ENCODE measurements at places on chromosomes 5 and 9.

GRCh38 chr5:107813559-107813958, 142.8 kb upstream of the EFNA5 start:
- no peak for DNase-seq

- DNase-seq = no peak
Measured at GRCh38 chr5:6279607-6280006, 98.7 kb downstream of the MED10 start.

- no peak for DNase-seq
Measured at GRCh38 chr5:173630724-173631365, 14.4 kb upstream of the BOD1 start.

- DNase-seq = no peak
Measured at GRCh38 chr9:84450029-84450428, 109.5 kb upstream of the SLC28A3 start.

- DNase-seq = no peak
Measured at GRCh38 chr9:135509458-135509857, 9.0 kb downstream of the MRPS2 start.

GRCh38 chr5:97231025-97231636, 48.1 kb upstream of the RIOK2 start:
- peak; percentile 17 for DNase-seq

GRCh38 chr5:41415242-41415641, 95.2 kb downstream of the PLCXD3 start:
- DNase-seq = no peak

- DNase-seq = no peak
Measured at GRCh38 chr5:20469792-20470191, 481.8 kb upstream of the CDH18 start.

DNA sequence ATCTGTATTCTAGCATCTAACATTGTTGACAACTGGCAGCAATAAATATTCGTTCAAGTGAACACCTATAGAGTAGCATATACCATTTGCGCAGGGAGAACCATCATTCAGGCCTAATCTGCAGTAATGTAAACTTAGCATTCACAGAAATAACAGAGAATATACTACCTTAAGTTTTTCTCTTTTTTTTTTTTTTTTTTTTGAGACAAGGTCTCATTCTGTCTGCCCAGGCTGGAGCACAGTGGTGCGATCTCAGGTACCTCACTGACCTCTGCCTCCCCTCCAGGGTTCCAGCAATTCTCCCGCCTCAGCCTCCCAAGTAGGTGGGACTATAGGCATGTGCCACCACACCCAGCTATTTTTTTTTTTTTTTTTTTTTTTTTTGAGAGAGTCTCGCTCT, 12.1 kb downstream of the UBAP2 start:
- no peak for DNase-seq

- no peak for DNase-seq
Measured at GRCh38 chr9:21672761-21673160, 129.7 kb upstream of the MTAP start.

DNA sequence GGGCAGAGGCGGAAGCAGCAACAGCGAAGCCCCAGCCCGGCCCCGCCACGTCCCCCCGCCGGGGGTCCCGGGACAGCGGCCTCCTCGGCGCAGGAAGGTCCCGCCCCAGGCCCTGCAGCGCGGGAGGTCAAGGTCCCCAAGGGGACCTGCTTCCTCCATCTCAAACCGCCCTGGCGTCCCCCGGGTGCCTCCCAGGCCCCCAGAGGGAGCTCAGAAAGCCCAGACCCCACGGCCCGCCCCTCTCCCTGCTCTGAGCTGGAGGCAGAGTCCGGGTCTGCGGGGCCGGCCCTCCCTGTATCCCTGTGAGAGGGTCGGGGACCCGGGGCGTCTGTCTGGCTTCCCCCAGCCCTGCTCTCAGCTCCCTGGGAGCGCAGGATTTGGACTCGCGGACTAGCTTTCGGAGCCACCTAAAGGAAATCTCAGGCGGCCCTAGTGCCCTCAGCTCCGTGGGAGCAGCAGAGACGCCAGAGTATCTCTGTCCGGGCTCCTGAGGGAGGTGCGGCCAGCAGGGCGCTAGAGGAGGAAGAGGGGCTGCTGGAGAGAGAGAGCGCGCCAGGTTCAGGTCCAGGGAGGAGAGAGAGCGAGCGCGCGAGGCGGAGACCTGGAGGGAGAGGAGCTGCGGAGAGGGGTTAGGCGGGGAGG, 30.7 kb downstream of the EXOC3 start:
- no peak for DNase-seq

GRCh38 chr5:83096660-83097339, 19.5 kb downstream of the XRCC4 start:
- no peak for DNase-seq

DNA sequence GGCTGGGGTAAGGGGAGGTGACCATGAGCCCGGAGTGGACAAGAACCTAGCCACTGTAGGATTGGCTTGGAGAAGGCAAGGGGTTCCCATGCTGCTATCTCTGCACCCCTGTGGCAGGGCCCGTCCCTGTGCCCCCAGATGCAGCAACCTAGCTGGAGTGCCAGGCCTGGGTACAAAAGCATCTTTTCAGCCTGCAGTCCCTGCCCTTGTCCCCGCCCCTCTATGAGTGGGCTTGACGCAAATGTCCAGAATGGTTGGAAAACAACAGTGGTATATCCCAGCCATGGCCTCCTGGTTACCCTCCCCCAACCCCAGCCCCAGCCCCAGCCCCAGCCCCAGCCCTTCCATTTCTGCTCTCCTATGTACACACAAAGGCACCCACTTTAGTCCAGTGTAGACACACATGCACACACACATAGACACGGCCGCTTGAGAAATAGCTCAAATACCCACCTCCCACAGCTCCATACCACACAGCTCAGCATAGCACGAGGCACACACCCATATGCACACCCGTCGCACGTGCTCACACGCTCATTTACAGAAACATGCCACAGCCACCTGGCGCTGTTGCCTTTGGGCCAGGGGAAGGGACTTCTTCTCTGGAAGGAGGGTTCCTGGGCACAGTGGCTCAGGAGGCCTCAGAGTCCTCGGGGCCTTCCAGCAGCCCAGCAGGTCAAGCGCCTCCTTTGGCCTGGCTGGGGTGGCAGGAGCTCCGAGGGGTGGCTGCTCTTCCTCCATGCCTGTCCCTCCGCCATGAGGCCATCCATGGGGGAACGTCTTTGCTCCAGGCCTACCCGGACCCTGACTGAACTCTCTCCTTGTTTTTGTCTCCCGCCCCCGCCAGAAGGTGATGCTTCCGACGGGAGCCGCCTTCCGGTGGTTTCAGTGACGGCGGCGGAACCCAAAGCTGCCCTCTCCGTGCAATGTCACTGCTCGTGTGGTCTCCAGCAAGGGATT, 34.1 kb downstream of the CXXC5 start:
- DNase-seq = no peak

DNA sequence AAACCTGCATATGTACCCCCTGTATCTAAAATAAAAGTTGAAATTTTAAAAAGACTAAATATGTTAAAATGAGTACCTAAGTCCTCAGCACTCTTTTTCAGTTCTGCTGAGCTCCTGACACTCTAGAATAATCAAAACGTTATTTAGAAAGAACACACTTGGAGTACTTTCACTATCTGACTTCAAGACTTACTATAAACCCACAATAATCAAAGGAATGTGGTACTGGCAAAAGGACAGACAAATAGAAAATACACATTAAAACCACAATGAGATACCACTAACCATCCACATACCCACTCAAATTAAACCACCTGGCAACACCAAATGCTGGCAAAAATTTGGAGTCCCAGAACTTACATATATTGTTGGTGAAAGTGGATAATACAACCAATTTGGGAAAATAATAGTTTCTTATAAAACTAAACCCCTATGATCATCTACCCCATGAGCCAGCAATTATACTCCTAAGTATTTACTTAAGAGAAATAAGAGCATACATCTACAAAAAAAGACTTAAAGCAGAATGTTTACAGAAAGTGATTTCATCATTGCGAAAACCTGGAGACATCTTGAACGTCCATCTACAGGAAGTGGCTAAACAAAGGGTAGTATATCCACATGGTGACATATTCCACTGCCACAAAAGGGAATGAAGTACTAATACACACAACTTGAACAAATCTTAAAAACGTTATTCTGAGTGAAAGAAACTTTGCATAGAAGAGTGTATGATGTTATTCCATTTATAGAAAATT, 12.8 kb upstream of the PRSS3 start:
- no peak for DNase-seq

DNA sequence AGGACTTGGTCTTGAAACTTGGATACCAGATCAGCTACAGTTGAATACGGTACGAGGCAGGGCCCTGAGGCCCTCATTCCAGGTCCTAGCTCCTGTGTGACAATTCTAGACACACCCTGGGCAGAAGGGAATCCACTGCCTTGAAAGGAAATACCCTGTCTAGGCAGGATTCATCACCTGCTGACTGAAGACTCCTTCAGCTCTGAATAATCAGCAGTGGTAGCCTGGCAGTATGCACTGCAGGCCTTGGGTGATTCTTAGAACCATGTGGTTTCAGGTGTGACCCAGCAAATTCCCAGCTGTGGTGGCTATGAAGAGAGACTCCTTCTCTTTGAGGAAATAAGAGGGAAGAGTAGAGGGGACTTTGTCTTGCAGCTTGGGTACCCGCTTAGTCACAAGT, 17.2 kb upstream of the EFNA5 start:
- no peak for DNase-seq

- no peak for DNase-seq
Measured at GRCh38 chr5:139641116-139642080, 6.8 kb upstream of the CXXC5 start.

DNA sequence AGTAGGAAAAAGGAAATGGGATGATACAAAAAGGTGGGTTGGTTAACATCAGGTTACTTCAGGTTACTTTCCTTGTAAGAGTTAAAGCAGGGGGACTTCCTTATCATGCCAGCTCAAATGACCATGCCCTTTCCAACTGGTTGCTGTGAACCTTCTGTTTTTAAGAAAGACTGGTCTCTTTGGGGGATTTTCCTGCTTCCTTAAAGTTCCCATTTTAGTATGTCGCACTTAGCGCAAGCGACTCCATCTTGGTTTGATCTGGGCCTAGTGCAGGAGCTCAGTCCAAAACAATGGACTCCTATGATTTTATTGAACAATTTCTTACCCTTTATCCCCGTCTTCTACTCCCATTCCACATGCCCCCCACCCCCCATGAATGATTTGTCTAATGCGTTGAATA, 169.8 kb downstream of the INSYN2B start:
- DNase-seq = no peak

GRCh38 chr5:133715216-133715615, 102.9 kb upstream of the FSTL4 start:
- DNase-seq = no peak

GRCh38 chr9:89792189-89793123, 187.6 kb downstream of the GADD45G start:
- DNase-seq = no peak

DNA sequence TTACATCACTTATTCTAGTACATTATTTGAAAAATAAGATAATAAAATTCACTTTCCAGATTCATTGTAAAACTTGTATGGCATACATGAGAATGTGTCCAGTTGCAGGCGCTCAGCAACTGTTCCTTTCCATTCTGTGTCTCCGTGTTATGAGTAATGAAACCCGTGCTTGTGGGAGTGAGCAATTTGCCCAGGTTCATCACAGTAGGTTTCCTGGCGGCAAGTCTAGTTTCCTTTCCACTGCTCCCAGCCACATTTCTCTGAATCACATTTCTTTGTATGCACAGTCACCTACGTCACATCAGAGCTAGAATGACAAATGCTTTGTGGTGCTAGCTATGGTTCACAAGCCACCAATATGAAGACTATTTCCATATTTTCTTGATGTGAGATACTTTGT, 39.9 kb downstream of the MOCS2 start:
- peak; percentile 35 for DNase-seq

- no peak for DNase-seq
Measured at GRCh38 chr5:92775711-92776615, 805.1 kb downstream of the NR2F1-AS1 start.
